Upper lobe of left lung (tissue), 6 donors: ENCODE measurements at places on chromosomes 6 and 20. TPM values are rescaled to one million over a fixed set of nuclear protein-coding genes. Genes with fewer than 3 reads are reported as not detected.
A peak's percentile ranks its signal among the peaks of the same experiment; 100 is the strongest.

Gene PLCB1
- total RNA-seq = 13.1 TPM

Gene SUMO4
- total RNA-seq = 8.4 TPM

Gene BPI
- total RNA-seq = 0.76 TPM

Gene HLA-DMB
- 39.8 TPM for total RNA-seq

Gene HMGCLL1
- total RNA-seq = 4.3 TPM

Gene ZNF831
- total RNA-seq = 4.2 TPM

Gene LY6G5B
- 13.5 TPM for total RNA-seq

Gene PHACTR3
- 9.5 TPM for total RNA-seq

Gene ADGRF5
- 245 TPM for total RNA-seq

Gene BPIFB1
- 32.8 TPM for total RNA-seq

DNA sequence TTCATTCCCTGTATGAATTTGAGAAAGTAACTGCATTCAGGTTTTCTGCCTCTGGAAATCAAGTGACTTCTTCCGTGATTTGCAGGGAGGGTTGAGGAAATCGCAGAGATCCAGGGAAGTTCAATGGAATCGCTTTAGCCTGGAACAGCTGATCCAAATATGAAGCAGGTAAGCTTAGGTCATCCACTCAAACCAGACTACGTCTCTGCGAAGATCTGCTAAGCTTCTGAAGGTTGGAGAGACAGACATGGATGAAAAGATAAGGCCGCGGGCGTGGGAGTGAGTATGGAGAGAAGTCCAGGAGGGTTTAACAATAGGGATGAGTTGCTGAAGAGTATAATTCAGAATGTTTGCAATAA is 34.2 kb upstream of the BTN3A2 start:
- H3K4me3 ChIP-seq = no peak overlapping the region
- peaks cover 17% of the 10 kb centered on the region for H3K4me1 ChIP-seq
- no peak for DNase-seq
- no peaks in the 10 kb centered on the region for H3K36me3 ChIP-seq
- no peak overlapping the region for H3K27ac ChIP-seq
- peaks cover 56% of the 10 kb centered on the region for H3K27me3 ChIP-seq

GRCh38 chr6:114284281-114284680 is 58.5 kb downstream of the HS3ST5 start:
- H3K36me3 ChIP-seq = no peaks in the 10 kb centered on the region
- H3K4me3 ChIP-seq = no peak overlapping the region
- no peak overlapping the region for H3K27ac ChIP-seq

- H3K27ac ChIP-seq = no peak overlapping the region
- no peak overlapping the region for H3K4me3 ChIP-seq
- no peak for DNase-seq
- no peaks in the 10 kb centered on the region for H3K4me1 ChIP-seq
- H3K36me3 ChIP-seq = peaks cover 45% of the 10 kb centered on the region
Observed at GRCh38 chr6:25987845-25988244, 25.2 kb downstream of the TRIM38 start.

DNA sequence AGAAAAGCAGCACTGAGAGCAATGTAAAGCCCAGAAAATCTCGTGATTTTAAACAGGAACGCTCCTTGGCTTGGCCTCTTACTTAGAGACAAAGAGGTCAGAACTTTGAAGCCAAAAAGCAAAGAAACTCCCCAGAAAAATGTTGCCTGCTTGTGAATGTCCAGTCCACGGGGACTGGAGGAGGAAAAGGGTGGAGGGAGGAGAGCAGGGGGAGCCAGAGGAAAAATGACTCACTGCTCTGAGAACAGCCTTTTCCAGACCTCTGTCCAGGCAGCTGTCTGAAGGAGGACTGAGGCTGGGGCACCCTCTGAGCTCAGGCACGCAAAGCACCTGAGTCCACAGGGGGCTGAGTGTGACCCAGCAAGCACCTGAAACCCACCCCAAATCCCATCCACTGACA is 64.7 kb downstream of the TRAM2 start:
- peak overlapping the region; percentile 70 for H3K27ac ChIP-seq
- no peak overlapping the region for H3K4me3 ChIP-seq
- H3K4me1 ChIP-seq = peaks cover 17% of the 10 kb centered on the region
- H3K36me3 ChIP-seq = peaks cover 5% of the 10 kb centered on the region
- no peak for DNase-seq

DNA sequence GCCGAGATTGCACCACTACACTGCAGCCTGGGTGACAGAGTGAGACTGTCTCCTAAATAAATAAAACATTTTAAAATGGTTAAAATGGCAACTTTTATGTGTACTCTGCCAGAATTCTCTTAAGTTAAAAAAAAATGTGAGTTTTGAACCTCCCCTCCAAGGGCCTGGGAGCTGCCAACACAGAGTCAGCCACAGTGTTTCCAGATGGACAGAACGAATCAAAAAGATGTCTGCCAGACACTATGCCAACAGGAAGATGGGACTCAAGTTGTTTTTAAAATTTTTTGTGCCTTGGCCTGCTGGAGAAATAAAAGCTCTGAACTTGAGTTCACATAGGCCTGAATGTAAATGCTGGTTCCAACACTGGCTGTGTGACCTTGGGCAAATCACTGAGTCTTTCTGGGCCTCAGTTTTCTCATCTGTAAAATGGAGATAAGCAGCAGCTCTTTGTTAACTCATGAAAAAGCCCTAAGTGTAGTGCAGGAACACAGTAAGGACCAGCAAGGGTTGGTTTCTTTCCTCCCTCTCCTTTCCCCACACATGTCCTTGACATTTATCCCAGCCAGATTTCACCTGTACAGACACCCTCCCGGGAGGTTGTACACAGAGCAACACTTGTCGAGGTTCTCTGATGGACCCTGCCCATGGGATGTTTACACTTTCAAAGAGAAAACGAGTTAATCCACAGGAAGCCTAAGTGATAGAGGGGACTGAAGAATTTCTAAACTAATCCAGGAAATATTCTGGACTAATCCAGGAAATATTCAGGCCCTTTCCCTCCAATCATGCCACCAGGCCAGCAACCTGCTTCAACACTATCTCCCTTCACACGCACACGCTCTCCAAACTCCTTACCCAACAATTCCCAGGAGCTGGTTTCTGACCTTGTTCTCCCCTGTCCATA is 35.0 kb downstream of the MRPL14 start:
- no peak for DNase-seq
- H3K36me3 ChIP-seq = no peaks in the 10 kb centered on the region
- no peak overlapping the region for H3K27ac ChIP-seq
- no peaks in the 10 kb centered on the region for H3K27me3 ChIP-seq
- H3K4me3 ChIP-seq = no peak overlapping the region

- no peak overlapping the region for H3K27ac ChIP-seq
- H3K36me3 ChIP-seq = no peaks in the 10 kb centered on the region
- H3K4me1 ChIP-seq = peaks cover 11% of the 10 kb centered on the region
- H3K4me3 ChIP-seq = no peak overlapping the region
- no peaks in the 10 kb centered on the region for H3K27me3 ChIP-seq
Observed at GRCh38 chr6:36373368-36374019, 14.0 kb downstream of the ETV7 start.

GRCh38 chr20:64230461-64231145 is 24.9 kb upstream of the PCMTD2 start:
- H3K27me3 ChIP-seq = no peaks in the 10 kb centered on the region
- DNase-seq = no peak
- H3K27ac ChIP-seq = no peak overlapping the region
- no peaks in the 10 kb centered on the region for H3K4me1 ChIP-seq
- H3K4me3 ChIP-seq = no peak overlapping the region

- H3K27ac ChIP-seq = no peak overlapping the region
- no peak overlapping the region for H3K4me3 ChIP-seq
- no peaks in the 10 kb centered on the region for H3K4me1 ChIP-seq
- peaks cover 10% of the 10 kb centered on the region for H3K36me3 ChIP-seq
Observed at GRCh38 chr6:110971468-110971867, 10.4 kb upstream of the RPF2 start.

- H3K36me3 ChIP-seq = peaks cover 18% of the 10 kb centered on the region
- H3K4me1 ChIP-seq = peaks cover 17% of the 10 kb centered on the region
- no peak overlapping the region for H3K27ac ChIP-seq
- H3K4me3 ChIP-seq = no peak overlapping the region
- H3K27me3 ChIP-seq = peaks cover 4% of the 10 kb centered on the region
- no peak for DNase-seq
Observed at GRCh38 chr6:136553166-136553787, 3.1 kb upstream of the MAP7 start.

DNA sequence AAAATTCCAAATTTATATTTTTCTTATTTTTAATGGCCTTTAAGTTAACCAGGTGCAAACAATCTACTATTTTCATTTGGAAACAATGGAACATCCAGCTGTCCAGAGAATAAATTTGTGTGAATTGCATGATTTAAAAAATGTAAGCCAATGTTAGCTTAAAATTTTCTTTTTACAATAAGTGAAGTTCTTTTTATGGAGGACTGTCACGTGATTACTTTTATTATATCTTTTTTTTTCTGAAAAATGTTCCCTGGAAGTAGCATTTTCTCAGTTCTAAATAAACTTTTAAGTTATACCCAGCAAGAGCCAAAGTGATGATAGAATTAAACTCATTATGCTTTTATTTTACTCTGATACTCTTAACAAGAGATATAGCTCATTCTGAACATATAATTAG is 267.7 kb upstream of the SLC35B3 start:
- H3K36me3 ChIP-seq = no peaks in the 10 kb centered on the region
- no peak overlapping the region for H3K27ac ChIP-seq
- DNase-seq = no peak
- H3K27me3 ChIP-seq = no peaks in the 10 kb centered on the region
- peaks cover 3% of the 10 kb centered on the region for H3K4me1 ChIP-seq
- no peak overlapping the region for H3K4me3 ChIP-seq

- no peak overlapping the region for H3K27ac ChIP-seq
- no peaks in the 10 kb centered on the region for H3K36me3 ChIP-seq
- H3K4me3 ChIP-seq = no peak overlapping the region
Observed at GRCh38 chr6:74715355-74716085, 490.3 kb downstream of the COL12A1 start.

- H3K36me3 ChIP-seq = no peaks in the 10 kb centered on the region
- no peaks in the 10 kb centered on the region for H3K27me3 ChIP-seq
- H3K4me1 ChIP-seq = peaks cover 10% of the 10 kb centered on the region
- no peak overlapping the region for H3K27ac ChIP-seq
Observed at GRCh38 chr6:71333697-71334096, 45.1 kb downstream of the OGFRL1 start.

DNA sequence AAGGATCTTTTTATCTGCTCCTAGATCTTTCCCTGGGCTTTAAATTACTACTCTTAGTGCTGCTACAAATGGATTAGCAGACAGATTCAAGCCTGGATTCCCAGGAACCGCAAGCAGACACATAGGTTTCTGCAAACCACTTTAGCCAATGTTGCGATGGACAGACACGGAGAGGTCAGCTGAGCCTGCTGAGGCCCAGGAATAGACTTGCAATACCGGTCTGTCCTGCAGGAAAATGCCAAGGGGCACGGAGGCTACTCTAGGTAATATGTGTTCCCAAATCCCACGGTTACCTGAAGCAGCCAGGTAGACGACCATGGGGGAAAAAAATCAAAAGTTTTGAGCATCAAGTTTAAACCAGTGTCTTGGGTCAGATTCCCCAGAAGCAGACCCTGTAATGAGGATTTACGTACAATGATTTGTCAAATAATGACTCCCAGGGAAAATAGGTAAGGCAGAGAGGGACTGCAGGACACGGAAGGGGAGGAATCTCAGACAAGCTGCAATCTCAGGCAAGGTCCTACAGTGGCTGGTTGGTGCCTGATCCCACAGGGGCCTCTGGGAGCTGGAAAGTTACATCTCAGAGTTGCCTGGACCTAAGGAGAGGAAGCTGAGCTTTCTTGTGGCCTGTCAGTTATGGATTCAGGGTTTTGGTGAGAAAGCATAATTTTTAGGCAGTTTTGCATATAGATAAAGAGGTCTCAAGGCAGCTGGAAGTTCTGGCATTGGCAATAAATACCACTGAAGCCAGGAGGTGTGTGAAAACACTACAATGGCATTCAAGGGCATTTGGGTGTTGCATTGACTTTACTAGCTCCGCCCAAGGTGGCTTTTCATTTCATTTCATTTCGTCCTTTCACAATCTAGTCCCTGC is 12.5 kb downstream of the OTOR start:
- H3K4me3 ChIP-seq = no peak overlapping the region
- no peak overlapping the region for H3K27ac ChIP-seq
- no peaks in the 10 kb centered on the region for H3K36me3 ChIP-seq
- H3K4me1 ChIP-seq = no peaks in the 10 kb centered on the region
